Activated T-cell treated with anti-CD3 and anti-CD28 coated beads, Interleukin-2, amount 50 U/mL, for 48 hours (primary cell): ENCODE measurements at places on chromosomes 1 and 21.

DNA sequence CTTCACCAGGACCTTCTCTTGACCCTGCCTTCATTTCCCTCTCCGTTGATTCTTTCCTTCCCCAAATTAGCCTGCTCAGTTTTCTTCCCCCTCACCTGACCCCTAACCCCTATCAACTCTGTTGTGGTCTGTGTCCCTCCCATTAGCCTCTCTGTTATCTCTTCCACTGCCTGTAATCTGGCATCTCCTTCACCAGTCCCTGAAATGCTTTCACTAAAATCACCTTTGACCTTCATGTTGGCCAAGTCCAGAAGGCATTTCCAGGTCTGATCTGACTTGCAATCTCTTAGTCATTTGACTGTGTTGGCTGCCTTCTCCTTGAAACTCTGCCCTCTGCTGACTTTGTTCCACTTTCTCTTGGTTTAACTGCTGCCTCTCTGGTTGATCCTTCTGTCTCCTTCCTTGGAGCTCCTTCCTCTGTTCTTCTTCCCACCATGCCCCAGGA lies 28.2 kb downstream of the ATP8B2 start:
- DNase-seq, result peak; percentile 41

DNA sequence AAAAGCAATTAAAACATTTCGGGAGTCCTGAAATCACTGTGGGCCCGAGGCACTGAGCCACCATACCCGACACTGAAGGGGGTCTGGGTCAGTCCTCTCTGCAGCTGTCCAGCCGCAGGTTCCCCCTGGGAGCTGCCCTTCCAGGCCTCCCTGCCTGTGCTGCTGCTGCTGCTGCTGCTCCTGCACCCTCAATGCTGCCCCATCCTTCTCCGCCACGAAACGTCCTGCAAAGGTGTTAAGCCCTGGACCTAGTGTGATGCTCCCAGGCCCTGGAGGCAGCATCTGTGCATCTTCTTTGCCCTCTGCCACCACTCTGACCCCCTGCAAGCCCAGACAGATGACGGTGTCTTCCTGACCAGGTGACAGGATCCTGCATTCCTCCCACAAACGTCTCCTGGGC lies 513.3 kb downstream of the NPHP4 start:
- DNase-seq, result no peak

DNA sequence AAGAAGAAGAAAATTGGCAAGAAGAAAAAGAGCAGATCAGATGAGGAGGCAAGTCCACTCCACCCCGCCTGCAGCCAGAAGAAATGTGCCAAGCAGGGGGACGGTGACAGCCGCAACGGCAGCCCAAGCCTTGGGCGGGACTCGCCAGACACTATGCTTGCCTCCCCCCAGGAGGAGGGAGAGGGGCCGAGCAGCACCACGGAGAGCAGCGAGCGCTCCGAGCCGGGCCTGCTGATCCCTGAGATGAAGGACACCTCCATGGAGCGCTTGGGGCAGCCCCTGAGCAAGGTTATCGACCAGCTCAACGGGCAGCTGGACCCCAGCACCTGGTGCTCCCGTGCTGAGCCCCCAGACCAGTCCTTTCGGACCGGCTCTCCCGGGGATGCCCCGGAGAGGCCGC lies 9.0 kb upstream of the SLC25A34 start:
- no peak for DNase-seq

DNA sequence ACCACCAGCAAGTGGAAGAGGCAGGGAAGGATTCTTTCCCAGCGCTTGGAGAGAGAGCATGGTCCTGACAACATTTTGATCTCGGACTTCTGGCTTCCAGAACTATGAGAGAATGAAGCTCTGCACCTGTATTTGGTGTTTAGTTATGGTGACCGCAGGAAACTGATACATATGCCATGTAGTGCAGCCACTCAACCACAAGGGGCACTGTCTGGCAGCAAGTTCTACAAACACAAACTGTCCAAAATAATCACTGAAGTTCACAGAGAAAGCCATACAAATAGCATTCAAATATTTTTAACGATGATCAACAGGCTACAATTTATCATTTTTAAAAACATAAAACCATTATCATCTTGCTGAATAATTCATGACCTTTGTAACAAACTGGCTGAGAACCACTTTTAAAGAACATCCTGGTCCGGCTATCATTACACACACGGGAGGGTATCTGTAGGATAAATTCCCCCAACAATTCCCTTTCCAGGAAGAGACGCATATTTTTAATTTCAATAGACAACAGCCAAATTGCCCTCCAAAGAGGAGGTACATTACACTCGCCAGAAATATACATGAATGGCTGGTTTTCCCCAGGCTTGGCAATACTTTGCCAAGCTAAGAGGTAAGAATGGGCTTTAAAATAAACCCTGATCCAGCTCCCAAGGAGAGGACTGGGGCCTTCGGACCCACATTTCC lies 9.2 kb upstream of the CBR3 start:
- peak; percentile 67 for DNase-seq

DNA sequence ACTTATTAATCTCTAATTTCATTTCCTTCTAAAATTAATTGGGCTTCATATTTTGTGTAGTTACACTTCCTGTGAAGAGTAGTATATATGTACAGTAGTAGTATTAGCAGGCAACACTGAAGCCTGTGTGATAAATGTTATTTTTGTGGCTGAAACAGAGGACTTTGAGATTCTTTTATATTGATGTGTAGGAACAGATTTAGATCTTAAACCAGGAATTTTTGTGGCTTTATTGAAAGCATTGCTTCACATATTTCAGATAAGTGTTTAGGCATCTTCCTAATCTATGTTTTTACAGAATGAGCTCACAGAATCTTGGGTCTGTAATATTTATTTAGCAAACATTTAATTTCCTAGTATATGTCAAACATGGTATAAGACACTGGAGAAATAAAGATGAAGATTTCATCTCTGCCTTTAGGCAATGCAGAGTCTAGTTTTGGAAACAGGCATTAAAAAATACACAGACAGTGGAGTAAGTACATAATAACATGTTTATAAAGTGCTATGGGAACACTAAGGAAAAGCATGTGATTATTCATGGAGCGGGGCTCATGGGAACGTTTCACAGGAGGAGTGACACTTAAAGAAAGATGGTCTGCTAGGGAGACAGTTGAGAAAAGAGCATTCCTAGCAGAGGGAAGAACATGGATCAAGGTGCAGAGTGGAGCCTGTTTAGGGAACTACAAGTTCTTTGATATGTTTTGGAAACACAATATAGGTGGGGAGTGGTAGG lies 52.7 kb downstream of the MIGA1 start:
- no peak for DNase-seq

GRCh38 chr1:109814993-109815786 lies 51.5 kb upstream of the EPS8L3 start:
- DNase-seq, result peak; percentile 12

- DNase-seq, result no peak
These were observed 61.9 kb downstream of the DNTTIP2 start for GRCh38 chr1:93816970-93817678.

GRCh38 chr1:32349211-32349708 lies 13.0 kb downstream of the FAM229A start:
- no peak for DNase-seq

GRCh38 chr1:223551610-223552009 lies 113.9 kb downstream of the CAPN8 start:
- no peak for DNase-seq

DNA sequence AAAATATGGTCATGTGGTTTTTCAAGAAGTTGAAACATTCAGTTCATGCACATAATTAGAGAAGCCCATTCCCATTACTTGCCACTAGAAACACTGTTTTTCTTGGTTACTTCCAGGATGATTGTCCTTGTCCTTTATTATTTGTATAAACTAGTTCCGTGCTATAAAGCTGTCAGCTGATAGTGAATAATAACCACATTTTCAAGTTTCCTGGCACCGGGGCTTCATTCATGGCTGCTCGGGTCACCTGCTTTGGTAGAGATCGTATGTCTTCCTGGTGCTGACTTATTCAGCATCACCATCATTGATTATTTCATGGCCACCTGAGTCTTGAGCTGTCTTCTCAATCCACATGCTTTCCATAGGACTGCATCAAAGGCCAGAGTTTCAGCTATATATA lies 62.9 kb upstream of the ZNF326 start:
- no peak for DNase-seq

DNA sequence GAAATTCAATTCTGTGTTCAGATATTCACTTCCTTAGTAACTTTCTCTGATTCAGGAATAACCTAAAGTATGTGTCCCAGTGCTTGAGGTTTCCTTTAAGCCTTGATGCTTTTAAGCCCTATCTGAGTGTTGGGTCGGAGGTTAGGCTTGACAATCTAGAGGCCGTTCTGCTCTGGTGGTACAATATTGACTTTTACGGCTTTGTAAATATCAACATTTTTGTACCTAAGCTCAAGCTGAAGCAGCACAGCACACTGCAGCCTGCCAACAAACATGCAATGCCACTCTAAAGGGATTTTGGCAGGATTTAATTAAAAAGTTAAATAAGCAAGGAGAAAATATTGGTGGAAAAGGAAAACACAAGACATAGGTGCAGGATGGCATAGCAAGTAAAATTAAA lies 279.2 kb downstream of the NEGR1 start:
- DNase-seq, result no peak

GRCh38 chr1:22817462-22817861 lies 106.8 kb downstream of the EPHB2 start:
- DNase-seq, result no peak
